ENCODE measurements at places on chromosomes 5 and 9.

- no peak for DNase-seq
These were observed 8.1 kb upstream of the DAB2 start for GRCh38 chr5:39432696-39433530.

GRCh38 chr9:102428305-102428704 is 566.8 kb upstream of the CYLC2 start:
- no peak for DNase-seq

DNA sequence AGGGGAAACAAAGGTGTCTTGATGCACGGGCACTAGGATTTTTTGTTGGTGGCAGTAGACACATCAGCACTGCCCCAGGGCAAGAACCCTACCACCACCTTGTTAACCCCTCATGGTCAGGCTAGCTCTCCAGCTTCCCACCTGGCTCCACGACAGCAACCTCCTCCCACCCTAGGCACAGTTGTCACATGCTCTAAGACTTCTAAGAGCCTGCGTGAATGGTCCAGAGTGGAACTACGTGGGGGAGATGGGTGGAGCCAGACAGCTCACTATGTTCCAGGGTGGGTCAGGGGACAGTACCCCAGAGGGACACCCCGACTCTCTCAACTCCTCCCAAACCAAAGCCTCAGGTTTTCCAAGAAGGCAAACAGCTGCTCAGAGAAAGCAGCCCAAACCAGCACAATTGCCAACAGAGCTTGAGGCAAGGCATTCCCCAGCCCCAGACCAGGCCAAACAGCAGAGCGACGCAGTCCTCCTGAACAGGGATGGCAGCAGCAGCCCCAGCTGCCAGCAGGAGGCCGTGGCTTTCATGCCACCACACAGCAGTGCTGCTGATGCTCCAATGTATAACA is 78.0 kb downstream of the NRG2 start:
- no peak for DNase-seq

DNA sequence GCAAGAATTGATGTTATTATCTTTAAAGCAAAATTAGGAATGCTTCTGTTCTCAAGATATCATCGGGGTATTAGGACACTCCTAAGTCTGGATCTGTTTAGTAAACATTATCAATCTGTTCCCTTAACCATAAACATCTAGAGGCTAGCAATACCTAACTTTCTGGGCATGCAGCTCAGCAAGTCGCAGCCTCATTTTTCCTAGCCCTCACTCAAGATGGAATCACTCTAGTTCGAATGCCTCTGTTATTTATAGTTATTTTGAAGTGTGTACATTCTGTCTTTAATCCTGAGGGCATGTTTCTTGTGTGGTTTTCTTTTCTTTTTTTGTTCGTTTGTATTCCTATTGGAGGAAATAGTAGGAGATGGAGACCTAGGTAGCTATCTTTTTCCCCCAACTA is 66.9 kb downstream of the FER start:
- no peak for DNase-seq

All from GM12878 (cell line).